HepG2 (cell line): ENCODE measurements at places on chromosomes 3 and 15.
A peak's percentile ranks its signal among the peaks of the same experiment; 100 is the strongest.

GRCh38 chr15:78079298-78080087 lies 2.0 kb upstream of the TBC1D2B start:
- no peak for DNase-seq

- no peak for DNase-seq
Measured at GRCh38 chr3:16026753-16027152, 147.7 kb upstream of the GALNT15 start.

DNA sequence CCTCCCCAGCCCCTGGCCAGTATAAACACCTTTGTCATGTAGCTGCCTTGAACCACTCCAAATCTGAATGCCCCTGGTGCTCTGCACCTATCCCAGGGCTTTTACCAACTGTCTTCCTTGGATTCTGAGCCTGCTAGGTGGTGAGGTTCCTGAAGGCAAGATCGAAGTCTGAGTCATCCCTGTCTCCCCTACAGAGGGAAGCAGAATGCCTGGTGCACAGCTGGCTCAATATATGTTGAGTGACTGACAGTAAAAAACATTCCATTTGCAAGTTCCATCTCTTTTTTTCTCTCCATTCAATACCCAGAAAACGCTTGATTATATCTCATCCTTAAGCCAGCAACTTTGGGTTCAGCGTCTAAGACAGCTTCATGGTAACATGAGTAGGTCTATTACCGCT lies 24.7 kb downstream of the SLC24A1 start:
- no peak for DNase-seq

GRCh38 chr3:55218577-55218976 lies 268.5 kb downstream of the WNT5A start:
- no peak for DNase-seq

DNA sequence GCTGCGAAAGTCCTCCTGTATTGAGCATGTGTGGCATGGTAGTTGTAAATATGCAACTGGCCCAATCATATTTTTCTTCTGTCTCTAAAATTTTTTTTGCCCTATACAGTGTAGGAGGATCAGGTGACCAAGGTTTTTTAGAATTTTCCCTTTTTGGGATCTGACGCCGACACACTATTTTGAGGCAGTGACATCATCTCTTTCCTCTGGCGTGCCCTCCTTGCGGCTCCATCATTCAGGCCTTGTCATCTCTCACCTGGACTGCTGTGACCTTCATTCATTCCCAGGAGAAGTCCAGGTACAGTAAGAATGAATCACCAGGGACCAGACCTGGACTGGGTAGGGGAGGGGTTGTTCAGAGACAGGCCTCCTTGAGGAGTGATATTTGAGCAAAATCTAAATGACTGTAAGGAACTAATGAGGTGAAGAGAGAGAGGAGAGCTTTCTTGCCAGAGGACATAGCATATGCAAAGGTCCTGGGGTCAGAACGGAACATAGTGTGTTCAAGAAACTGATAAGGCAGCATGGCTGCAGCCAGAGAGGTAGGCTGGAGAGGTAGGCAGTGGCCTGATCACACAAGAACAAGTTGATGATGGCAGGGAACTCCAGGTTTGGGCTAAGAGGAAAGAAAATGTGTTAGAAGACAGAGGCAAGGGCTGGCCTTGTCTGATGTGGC lies 38.7 kb downstream of the ARNT2 start:
- DNase-seq, result no peak

DNA sequence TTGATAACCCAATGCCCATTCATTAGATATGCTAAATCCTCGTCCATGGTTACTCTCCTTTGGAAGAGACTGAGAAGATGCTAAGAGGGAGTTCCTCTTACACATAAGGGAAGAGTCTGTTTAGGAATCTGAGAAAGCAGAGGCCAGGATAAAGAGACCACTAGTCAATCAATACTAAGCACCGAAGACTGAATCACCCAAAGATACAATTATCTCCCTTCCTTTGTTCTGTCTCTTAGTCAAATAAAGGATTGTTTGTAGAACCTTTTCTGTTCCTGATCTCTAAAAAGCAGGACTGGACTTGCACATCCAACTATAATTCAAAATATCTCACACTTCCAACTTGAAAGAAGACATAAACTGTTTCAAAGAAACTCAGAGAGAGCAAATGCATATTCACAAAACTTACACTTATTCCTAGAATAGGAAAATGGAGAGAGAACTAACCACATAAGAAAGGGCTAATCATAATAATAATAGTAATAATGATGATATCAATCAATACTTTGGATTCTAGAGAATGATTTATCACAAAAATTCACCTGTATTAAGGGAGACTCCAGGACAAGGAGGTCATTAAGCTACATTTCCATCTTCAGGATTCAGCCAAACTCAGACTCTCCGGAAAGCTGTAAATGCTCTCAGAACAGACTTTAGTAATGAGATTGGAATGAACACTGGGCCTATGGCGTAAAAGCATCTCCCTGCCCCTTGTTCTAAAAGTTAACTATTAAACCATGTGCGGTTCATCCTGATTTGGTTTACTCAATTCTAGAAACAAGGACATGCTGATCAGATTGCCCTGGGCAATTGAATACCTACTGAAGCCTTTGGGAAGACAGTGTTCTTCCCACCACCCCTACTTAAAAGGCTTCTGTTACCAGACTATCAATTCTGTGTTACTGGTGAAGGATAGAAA lies 401.5 kb downstream of the ZBTB20 start:
- peak; percentile 91 for DNase-seq

DNA sequence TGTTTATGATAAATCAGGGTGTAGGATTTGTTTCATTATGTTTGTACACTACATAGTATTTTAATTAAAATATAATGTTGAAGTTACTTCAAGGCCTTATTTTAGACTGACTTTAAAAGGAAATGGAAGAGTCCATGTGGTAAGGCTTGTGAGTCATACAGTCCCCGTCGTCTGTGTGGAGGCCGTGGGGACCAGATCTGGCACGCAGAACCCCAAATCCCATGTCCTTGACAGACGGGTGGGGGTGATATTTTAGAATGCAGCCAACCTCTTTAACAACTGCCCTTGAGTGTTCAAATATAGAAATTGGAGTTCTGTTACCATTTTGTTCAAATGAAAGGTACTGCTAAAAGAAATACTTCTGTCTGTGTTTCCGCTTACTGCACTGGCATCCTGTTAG lies 35.8 kb downstream of the ABHD17C start:
- no peak for DNase-seq

GRCh38 chr15:70192041-70192440 lies 94.3 kb upstream of the TLE3 start:
- DNase-seq, result no peak

- no peak for DNase-seq
Measured at GRCh38 chr15:72562386-72562785, 88.3 kb downstream of the ARIH1 start.
